ENCODE measurements at places on chromosomes 7 and 10.

DNA sequence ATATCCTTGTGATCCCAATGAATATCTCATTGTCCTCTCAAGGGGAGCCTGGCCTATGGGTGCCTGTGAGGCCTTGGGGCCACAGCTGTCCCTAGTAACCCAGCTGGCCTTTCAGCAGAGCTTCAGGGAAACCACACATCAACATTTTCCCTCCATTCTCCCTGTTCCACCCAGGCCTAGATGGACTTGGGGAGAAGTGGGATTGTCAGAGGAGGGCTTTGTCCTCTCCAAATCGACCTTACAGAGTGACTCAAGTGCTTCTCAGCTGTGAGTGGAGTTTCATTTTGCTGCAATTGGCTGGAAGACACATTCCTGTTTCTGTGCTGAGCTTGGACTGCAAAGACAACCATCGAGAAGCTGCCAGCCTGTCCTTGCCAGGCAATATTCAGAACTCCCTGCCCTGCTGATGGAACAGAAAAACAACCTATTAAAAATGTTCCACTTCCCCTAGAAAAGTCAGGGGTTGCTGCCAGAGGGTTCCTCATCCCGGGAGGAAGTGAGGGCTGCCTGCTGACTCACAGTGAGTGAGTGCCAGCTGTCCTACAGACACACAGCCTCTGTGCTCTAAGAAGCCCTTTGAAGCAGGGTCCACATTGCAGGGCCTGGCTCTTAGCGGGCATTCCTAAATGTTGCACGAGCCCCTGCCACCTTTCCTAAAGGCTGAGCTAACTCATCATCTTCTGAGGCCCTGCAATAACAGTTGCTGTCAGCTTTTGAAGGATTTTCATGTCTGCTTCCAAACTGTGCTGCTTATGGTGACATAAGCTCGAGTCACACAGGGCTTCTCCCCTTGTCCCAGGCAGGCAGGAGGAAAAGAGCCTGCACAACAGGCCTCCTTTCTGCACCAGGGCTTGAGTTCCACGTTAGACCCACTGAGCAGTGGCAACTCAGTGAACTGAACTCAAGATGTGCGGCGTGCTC is 20.5 kb downstream of the STRA8 start:
- peak; percentile 47 for DNase-seq

- DNase-seq: no peak
Observed at GRCh38 chr10:127398140-127398970, 150.8 kb upstream of the NPS start.

GRCh38 chr7:106071356-106071998 is 40.6 kb downstream of the SYPL1 start:
- DNase-seq: peak; percentile 94

DNA sequence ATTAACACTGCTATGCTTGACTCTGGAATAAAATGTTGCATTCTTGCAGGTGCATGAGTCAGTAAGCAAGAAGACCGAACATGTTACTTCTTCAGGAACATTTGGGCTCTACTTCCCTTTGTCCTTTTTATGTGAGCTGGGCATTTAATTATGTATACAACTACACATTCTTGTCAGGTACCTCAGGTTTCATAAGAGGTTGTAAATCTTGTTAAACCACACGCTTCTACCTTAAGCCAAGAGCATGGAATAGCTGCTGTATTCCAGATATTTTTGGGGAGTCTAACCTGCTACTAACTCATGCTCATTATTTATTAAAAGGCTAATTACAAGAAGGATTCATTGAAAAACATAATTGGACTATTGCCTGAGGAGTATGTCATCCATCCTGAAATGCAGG is 414.2 kb upstream of the KLF6 start:
- no peak for DNase-seq

DNA sequence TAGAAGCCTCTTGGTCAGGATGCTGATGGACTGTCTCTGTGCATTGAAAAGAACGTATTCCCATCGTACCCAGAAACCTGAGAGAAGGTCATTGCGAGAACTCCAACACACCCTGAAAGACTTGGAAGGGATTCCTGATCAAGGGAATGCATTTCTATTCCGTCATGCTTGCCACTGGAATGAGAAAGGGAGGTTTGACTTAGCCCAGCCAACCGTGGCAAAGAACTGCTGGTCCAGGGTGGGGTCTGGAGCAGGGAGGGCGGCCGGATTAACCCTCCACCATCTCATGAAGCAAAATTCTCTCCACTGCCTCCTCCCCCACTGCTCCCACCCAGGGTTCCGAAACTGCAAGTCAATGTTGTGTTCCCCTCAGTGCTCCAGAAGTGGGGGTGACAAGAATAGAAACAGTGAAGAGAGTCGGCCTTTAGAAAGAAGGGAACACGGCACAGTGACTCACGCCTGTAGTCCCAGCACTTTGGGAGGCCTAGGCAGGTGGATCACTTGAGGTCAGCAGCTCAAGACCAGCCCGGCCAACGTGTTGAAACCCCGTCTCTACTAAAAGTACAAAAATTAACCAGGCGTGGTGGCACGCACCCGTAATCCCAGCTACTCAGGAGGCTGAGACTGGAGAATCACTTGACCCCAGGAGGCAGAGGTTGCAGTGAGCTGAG is 137.5 kb upstream of the MGMT start:
- no peak for DNase-seq
